ENCODE measurements at places on chromosomes 5 and 9.

- peak; percentile 27 for DNase-seq
Observed at GRCh38 chr5:87081511-87082372, 185.9 kb upstream of the RASA1 start.

GRCh38 chr5:174693697-174694385 lies 30.5 kb upstream of the MSX2 start:
- no peak for DNase-seq

- DNase-seq = no peak
Observed at GRCh38 chr9:112325127-112325526, 8.3 kb downstream of the PTBP3 start.

DNA sequence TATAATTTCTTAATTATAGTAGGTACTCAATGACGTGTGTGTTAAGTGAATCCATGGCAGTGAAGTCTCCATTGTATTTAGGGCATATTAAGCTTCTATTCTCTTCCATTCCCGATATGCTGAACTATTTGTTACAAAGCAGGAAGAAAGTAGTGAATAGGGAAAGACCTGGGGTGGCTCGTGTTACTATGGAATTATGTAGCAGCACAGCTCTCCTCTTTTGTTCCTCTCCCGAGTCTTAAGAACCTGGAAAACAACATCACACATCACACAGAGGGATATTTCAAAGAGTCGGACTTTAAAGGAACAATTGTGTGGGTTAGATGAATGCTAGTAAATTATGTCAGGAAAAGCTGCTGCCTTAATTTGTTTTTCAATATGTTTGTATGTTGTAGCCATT lies 131.8 kb downstream of the PCSK5 start:
- DNase-seq = no peak

- DNase-seq = no peak
Observed at GRCh38 chr5:125117566-125117965, 371.1 kb upstream of the ZNF608 start.

GRCh38 chr5:142540922-142541422 lies 144.9 kb downstream of the FGF1 start:
- no peak for DNase-seq
